Renal pelvis (tissue), 12 donors: ENCODE measurements at places on chromosomes 1 and 21. TPM values are rescaled to one million over a fixed set of nuclear protein-coding genes. Genes with fewer than 3 reads are reported as not detected.

The ASCL5 gene
- polyA plus RNA-seq: 0.36 TPM

The HSD3B2 gene
- 2.8 TPM for polyA plus RNA-seq

The IL20 gene
- not detected for polyA plus RNA-seq

The OLFML2B gene
- 6.0 TPM for polyA plus RNA-seq

The DDI2 gene
- 25.0 TPM for polyA plus RNA-seq

The PSMG1 gene
- polyA plus RNA-seq: 46.8 TPM

The RIPPLY3 gene
- 2.7 TPM for polyA plus RNA-seq

The LRRC7 gene
- 7.9 TPM for polyA plus RNA-seq

The FMN2 gene
- 4.9 TPM for polyA plus RNA-seq

The C1QC gene
- 20.1 TPM for polyA plus RNA-seq

The KANK4 gene
- polyA plus RNA-seq: 22.1 TPM

The OR2T6 gene
- polyA plus RNA-seq: not detected

The RHBG gene
- 26.0 TPM for polyA plus RNA-seq
